NCI-H226 (cell line): ENCODE measurements at places on chromosomes 1 and 21.

DNA sequence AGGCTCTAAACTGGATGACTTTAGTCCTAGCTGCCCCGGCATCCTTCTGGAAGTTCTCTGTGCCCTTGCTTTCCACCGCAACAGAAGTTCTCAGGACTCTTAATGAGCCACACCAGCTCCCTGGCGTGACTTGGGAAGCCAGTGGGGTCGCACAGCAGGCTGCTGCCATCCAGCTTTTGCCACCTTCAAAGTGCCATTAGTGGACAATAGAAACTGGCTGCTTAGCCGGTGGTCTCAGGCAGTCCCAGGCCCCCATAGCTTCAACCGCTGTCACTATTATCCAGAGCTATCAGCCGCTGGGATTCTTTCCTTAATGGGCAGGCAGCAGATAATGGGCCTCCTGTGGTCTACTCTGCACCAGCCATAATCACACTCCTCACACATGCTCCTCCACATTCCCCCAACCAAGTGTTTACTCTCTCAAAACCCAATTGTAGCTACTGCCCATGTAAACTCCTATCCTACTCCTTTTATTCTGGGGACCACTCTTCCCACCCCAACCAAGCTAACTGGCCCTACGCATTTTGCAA, 37.3 kb downstream of the PLEKHA6 start:
- DNase-seq: no peak

GRCh38 chr1:21668232-21668950, 766 bp downstream of the RAP1GAP start:
- DNase-seq: no peak

DNA sequence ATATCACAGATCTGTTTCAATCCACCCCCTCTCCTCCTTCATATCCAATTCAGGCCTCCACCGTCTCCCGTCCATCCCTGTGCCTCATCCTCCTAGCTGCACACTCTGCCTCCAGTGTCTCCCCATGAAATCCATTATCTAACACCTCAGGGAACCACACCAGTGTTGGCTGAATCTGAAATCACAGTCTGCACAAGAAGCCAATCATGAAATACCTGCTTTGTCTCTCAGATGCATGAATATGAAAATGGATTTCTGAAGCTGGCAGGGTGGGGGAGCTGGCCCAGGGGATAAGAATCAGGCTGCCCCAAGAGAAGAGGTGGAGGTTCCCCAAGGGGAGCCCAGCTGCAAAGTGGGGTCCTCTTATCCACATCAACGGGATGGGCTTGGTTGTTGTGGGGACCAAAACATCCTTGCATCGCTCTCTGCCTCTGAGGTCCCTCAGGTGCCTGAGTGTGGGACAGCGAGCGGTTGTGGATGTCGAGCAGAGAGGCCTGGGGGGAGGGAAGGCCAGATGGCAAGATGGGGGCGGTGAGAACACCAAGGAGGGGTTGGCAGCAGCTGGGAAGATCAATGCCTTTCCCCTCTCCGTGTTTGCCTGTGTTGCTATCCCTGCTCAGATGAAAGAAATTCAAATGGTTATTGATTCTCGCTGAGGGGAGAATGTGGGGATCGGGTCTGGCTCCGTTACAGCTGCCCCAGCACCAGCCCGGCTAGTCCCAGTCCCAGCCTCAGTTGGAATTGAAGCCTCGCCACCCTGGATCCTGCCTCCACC, 237.3 kb upstream of the POU3F1 start:
- no peak for DNase-seq

- DNase-seq: no peak
These were observed 6.2 kb downstream of the ZNF326 start for GRCh38 chr1:90000934-90001676.

GRCh38 chr1:201561195-201561564, 22.3 kb downstream of the NAV1 start:
- DNase-seq: no peak
